Hindlimb muscle (tissue), 1 donor: ENCODE measurements at places on chromosomes 13 and 19.

DNA sequence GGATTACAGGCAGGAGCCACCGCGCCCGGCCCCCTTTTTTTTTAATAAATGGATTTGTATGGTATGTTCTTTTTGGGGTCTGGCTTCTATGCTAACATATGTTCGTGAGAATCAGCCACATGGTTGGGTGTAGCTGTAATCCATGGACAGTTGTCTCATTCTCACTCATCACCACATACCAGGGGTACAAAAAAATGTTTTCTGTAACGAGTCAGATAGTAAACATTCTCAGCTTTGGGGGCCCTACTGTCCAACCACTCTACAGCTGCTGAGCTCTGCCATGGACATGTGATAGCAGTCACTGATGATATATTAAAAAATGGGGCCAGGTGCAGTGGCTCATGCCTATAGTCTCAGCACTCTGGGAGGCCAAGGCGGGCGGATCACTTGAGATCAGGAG, 5.1 kb upstream of the RETN start:
- DNase-seq, result no peak

GRCh38 chr19:35767288-35768081, 7.9 kb upstream of the ARHGAP33 start:
- DNase-seq, result no peak

DNA sequence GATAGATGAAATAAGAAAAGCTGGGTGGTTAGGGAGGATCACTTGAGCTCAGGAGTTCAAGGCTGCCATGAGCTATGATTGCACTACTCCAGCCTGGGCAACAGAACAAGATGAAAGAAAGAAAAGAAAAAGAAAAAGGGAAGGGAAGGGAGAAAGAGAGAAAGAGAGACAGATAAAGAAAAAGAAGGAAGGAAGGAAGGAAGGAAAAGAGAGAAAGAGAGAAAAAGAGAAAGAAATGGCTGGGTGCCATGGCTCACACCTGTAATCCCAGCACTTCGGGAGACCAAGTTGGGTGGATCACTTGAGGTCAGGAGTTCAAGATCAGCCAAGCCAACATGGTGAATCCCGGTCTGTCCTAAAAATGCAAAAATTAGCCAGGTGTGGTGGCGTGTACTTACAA, 21.1 kb downstream of the TEX101 start:
- no peak for DNase-seq

- no peak for DNase-seq
Observed at GRCh38 chr13:106804991-106805390, 237.1 kb upstream of the ARGLU1 start.

GRCh38 chr19:48970923-48971395, 5.8 kb downstream of the FTL start:
- DNase-seq, result peak; percentile 83

- peak; percentile 2 for DNase-seq
Observed at GRCh38 chr13:27868641-27869435, 51.0 kb upstream of the PDX1 start.
